Thyroid gland (tissue), 4 donors: ENCODE measurements at places on chromosomes 11 and 22. TPM values are rescaled to one million over a fixed set of nuclear protein-coding genes. Genes with fewer than 3 reads are reported as not detected.
A peak's percentile ranks its signal among the peaks of the same experiment; 100 is the strongest.

DNA sequence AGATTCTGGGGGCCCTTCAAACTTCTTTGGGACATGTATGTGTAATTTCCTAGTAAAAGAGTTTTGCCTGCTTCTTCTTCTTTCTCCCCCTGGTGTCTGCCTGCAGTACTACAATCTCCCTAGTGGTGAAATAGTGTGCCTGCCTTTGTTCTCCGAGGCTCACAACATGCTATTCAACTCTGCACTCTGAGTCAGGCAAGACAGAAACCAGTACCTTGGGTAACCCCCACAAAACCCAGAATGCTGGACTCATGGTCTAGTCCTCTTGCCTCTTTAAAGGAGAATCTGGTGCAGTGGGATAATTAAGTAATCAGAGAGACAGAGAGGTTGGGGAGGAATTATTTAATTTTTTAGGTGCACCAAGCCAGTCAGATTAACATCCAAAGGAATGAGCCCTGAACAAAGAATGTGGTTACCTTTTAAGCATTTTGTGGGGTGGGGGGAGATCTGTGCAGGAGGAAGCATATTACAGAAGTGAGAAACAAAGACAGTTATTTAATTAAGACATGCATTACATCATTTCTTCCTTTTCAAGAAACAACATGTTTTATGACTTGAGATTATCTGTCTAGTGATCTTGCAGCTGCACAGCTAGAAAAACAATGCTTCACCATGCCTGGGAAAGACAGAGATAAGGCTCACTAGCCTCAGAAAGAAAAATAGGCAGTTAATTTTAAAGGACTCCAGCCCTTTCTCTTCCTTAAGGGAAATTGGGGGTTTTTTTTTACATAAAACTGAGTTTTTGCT lies 11.0 kb upstream of the MS4A6A start:
- no peaks in the 10 kb centered on the region for H3K4me1 ChIP-seq
- no peak overlapping the region for H3K27ac ChIP-seq
- no peaks in the 10 kb centered on the region for H3K27me3 ChIP-seq
- no peaks in the 10 kb centered on the region for H3K36me3 ChIP-seq
- H3K4me3 ChIP-seq: no peak overlapping the region

DNA sequence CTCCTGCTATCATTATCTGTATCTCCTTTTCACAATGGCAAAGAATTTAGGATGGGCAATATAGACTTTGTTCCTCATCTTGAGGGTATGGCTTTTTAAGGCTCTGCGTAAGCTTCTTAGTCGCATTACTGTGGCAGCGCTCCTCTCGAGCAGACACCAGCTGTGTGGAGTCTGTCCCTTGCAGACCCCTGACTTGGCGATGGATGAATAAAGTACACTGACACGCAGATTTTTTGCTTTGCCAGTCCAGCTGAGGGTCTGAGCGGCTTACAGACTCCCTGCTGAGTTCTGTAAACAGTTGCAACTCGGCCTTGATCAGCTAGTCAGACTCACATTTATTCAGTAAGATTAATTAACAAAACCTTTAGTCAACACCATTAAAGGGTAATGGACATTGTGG lies 390.0 kb upstream of the CNTN5 start:
- H3K36me3 ChIP-seq: no peaks in the 10 kb centered on the region
- no peak overlapping the region for H3K4me3 ChIP-seq
- no peak overlapping the region for H3K27ac ChIP-seq
- no peak for DNase-seq
- no peaks in the 10 kb centered on the region for H3K4me1 ChIP-seq

DNA sequence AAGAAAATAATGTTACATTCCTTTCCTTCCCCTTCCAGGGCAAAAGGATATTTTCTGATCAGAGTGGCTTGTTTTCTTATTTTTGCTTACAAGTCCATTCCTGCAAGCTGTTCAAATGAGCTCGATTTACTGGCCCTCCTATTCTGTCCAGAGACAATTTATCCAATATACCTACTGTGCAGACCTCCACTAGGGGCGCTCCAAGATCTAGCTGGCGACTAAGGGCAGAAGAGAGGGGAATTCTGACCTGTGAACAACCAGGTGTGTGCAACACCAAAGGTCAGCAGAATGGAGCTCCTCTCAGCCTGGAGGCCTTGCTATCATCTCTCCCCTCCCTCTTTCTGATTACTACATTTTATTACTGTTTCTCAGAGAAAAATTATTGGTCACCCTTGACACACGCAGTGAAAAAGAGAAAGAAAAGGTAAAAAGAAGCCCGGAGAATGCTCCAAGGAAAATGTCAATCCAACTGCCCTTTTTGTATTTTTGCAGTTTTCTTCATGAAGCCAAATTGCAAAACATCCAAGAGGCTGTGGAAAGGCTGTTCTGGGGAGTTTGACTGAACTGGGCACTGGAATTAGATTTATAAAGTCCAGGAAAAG lies 3.2 kb downstream of the SEZ6L start:
- H3K4me3 ChIP-seq: no peak overlapping the region
- no peaks in the 10 kb centered on the region for H3K36me3 ChIP-seq
- no peaks in the 10 kb centered on the region for H3K27me3 ChIP-seq

DNA sequence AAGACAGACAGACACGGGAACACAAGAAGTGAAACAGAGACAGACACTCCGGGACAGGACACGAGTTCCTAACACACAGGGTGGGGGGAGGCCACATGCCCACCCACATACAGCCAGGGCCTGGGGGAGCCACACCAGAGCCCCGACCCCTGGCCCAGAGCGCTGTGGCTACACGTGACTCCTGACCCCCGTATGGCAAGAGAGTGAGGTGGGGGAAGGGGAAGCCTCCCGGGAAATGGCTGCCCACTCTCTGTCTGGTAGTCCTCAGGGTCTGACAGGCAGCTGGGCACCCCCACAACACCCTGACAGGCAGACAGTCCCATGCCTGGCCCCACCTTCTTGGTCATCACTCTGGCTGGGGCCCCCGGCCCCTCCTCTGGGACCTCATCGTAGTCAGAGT lies 38.6 kb upstream of the PDE2A start:
- no peak for DNase-seq
- peaks cover 27% of the 10 kb centered on the region for H3K36me3 ChIP-seq
- H3K27ac ChIP-seq: no peak overlapping the region
- no peak overlapping the region for H3K4me3 ChIP-seq

- no peak overlapping the region for H3K27ac ChIP-seq
- no peak overlapping the region for H3K4me3 ChIP-seq
- H3K4me1 ChIP-seq: no peaks in the 10 kb centered on the region
- H3K36me3 ChIP-seq: no peaks in the 10 kb centered on the region
Measured at GRCh38 chr11:70507466-70508230, 109.3 kb downstream of the CTTN start.

DNA sequence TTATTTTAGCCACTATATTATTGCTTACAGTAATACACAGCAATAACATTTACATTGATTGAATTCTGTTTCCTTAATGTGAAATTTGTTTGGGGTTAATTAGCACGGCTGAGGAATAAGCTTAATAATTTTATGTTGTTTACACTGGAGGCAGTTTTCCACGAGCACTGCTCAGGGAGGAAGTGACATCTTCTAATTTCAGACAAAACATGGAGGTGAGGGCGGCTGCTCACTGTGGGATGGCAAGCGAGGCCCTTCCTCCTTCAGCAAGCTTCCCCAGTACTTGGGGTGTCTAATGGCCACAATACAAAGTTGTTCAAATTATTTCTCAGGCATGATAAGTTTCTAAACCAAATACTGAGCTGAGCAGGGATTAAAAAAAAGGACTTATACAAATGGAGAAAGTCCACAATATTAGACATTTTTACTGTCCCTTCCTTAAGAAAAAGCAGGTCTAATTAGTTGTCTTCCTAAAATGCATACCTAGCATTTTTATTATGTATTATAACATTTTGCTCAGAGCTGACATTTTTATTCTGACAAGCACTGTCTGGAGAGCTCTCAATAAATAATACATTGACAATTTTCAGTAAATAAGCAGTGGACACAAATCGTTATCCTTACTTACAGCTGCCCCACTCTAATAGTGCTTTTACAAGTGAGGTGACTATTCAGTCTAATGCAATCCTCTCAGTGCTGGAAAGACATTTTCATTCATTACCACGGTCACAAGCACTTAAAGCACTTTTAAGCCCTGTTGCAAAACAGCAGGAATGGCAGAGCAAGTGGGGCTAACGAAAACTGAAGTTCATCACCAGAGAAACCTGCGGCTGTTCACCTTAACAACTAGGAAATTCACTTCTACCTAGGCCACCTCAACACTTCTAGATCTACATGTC lies 56.2 kb downstream of the SOX6 start:
- H3K4me3 ChIP-seq: no peak overlapping the region
- H3K36me3 ChIP-seq: no peaks in the 10 kb centered on the region
- no peaks in the 10 kb centered on the region for H3K27me3 ChIP-seq

Gene CADM1
- total RNA-seq: 193 TPM

Gene ALDH3B1
- total RNA-seq: 6.6 TPM

Gene PRAME
- total RNA-seq: not detected

Gene TMEM45B
- total RNA-seq: 22.3 TPM

DNA sequence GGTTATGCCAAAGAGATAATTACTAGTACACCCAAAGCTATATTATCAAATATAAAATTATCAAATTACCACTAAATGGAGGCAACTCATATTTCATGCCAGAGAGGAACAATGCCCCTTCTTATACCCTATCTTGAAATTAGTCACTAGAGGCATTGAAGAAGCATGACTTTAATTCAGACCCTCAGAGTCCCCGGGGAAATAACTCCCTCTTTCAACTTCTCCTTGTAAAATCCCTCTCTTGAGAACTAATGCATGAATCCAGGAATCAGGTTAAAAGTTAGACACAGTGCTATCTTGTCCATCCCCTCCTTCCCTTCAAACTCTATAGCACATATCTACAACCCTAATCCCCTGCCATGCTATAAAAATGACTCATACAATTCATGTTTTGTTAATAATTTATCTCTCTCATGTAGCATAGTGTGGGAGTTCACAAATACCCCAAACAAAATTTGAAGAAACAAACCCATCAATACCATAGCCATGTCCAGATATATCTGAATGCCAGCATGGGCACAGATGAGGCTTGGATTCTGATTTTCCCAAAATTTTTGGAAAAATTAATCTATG lies 665.4 kb downstream of the KCNA4 start:
- H3K4me1 ChIP-seq: no peaks in the 10 kb centered on the region
- no peaks in the 10 kb centered on the region for H3K36me3 ChIP-seq
- no peak overlapping the region for H3K4me3 ChIP-seq
- no peak overlapping the region for H3K27ac ChIP-seq
- H3K27me3 ChIP-seq: no peaks in the 10 kb centered on the region
- no peak for DNase-seq

DNA sequence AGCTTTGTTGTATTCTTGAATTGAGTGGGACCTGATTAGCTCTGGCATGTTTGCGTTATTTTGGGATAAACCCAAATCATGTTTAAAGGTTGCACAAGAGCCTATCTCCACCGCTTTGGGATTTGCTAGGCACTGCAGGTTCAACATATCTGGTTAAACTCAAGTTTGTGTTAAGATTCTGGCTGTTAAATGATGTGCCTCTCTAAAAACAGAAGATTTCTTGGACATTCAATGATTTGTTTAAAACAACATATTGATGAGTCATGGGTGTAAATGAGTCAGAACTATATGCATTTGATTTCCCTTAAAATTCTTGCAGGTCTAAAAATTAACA lies 67.4 kb downstream of the AMOTL1 start:
- DNase-seq: no peak
- peaks cover 2% of the 10 kb centered on the region for H3K36me3 ChIP-seq
- H3K4me3 ChIP-seq: no peak overlapping the region
- no peaks in the 10 kb centered on the region for H3K27me3 ChIP-seq
- peak overlapping the region; percentile 7 for H3K27ac ChIP-seq
- peaks cover 54% of the 10 kb centered on the region for H3K4me1 ChIP-seq

- H3K36me3 ChIP-seq: no peaks in the 10 kb centered on the region
- peaks cover 98% of the 10 kb centered on the region for H3K4me1 ChIP-seq
- peak overlapping the region; percentile 74 for H3K27ac ChIP-seq
- H3K4me3 ChIP-seq: no peak overlapping the region
- no peak for DNase-seq
Measured at GRCh38 chr11:114120606-114121005, 61.1 kb downstream of the ZBTB16 start.

GRCh38 chr11:120400564-120401364 lies 64.6 kb downstream of the ARHGEF12 start:
- H3K27me3 ChIP-seq: no peaks in the 10 kb centered on the region
- H3K4me3 ChIP-seq: no peak overlapping the region
- no peak for DNase-seq
- H3K27ac ChIP-seq: no peak overlapping the region

GRCh38 chr11:57349491-57350274 lies 11.5 kb downstream of the P2RX3 start:
- H3K27me3 ChIP-seq: no peaks in the 10 kb centered on the region
- peaks cover 6% of the 10 kb centered on the region for H3K4me1 ChIP-seq
- no peaks in the 10 kb centered on the region for H3K36me3 ChIP-seq
- no peak overlapping the region for H3K4me3 ChIP-seq
- no peak overlapping the region for H3K27ac ChIP-seq

- peaks cover 16% of the 10 kb centered on the region for H3K4me1 ChIP-seq
- peak; percentile 71 for DNase-seq
- no peak overlapping the region for H3K4me3 ChIP-seq
- H3K27ac ChIP-seq: no peak overlapping the region
- H3K36me3 ChIP-seq: no peaks in the 10 kb centered on the region
Measured at GRCh38 chr11:69301455-69302401, 7.8 kb downstream of the MYEOV start.

GRCh38 chr22:45968003-45968650 lies 8.8 kb downstream of the WNT7B start:
- no peak overlapping the region for H3K27ac ChIP-seq
- no peak for DNase-seq
- H3K4me1 ChIP-seq: no peaks in the 10 kb centered on the region
- H3K36me3 ChIP-seq: no peaks in the 10 kb centered on the region
- H3K27me3 ChIP-seq: peaks cover 10% of the 10 kb centered on the region
- H3K4me3 ChIP-seq: no peak overlapping the region

DNA sequence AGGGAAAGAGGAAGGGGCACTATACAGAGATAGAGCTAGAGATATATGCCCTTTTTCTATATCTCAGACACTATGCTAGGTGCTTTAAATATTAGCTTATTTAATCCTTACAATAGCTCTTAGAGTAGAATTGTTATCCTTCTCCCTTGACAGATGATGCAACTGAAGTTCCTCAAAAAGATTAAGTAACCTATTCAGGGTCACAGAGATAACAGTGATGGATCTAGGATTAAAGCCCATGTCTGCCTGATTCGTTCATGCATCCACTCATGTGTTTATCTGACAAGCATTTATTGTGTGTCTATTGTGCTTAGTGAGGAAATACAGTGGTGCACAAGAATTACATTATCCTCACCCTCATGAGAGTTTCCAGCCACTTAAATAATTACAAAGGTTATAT lies 8.7 kb downstream of the CCDC83 start:
- H3K27me3 ChIP-seq: no peaks in the 10 kb centered on the region
- H3K27ac ChIP-seq: no peak overlapping the region
- no peaks in the 10 kb centered on the region for H3K36me3 ChIP-seq
- H3K4me1 ChIP-seq: no peaks in the 10 kb centered on the region

DNA sequence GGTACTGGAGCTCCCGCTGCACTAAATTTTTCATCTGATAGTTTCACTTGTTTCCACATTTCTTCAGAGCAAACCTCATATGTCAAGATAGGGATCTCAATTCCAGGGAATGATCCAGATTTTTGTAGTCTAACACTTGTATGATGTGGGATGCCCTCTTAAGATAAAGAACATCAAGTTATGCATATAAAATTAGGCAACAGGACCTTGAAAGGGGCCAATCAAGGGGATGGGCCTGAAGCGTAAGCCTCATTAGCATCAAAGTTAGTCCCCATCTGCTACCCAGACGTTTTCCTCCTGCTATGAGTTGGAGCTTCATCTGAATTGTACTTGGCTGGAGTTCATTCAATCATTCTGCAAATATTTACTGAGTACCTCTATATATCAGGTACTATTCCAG lies 17.5 kb downstream of the PDGFD start:
- H3K4me1 ChIP-seq: no peaks in the 10 kb centered on the region
- H3K4me3 ChIP-seq: no peak overlapping the region
- no peak overlapping the region for H3K27ac ChIP-seq

Gene PANX3
- total RNA-seq: not detected
